ENCODE measurements at places on chromosomes 13 and 19. TPM values are rescaled to one million over a fixed set of nuclear protein-coding genes. Genes with fewer than 3 reads are reported as not detected.

- H3K4me1 ChIP-seq: no peaks in the 10 kb centered on the region
- H3K36me3 ChIP-seq: no peaks in the 10 kb centered on the region
- H3K4me3 ChIP-seq: no peak overlapping the region
- no peak for DNase-seq
- H3K27ac ChIP-seq: no peak overlapping the region
- peaks cover 2% of the 10 kb centered on the region for H3K27me3 ChIP-seq
Measured at GRCh38 chr13:104967836-104968630, 1567.4 kb downstream of the EFNB2 start.

The IL11 gene
- 0.09 TPM for total RNA-seq

GRCh38 chr19:28028881-28029444, 1184.0 kb downstream of the UQCRFS1 start:
- H3K27ac ChIP-seq: no peak overlapping the region
- H3K36me3 ChIP-seq: no peaks in the 10 kb centered on the region
- no peaks in the 10 kb centered on the region for H3K4me1 ChIP-seq
- no peak for DNase-seq

The PLIN4 gene
- not detected for total RNA-seq

DNA sequence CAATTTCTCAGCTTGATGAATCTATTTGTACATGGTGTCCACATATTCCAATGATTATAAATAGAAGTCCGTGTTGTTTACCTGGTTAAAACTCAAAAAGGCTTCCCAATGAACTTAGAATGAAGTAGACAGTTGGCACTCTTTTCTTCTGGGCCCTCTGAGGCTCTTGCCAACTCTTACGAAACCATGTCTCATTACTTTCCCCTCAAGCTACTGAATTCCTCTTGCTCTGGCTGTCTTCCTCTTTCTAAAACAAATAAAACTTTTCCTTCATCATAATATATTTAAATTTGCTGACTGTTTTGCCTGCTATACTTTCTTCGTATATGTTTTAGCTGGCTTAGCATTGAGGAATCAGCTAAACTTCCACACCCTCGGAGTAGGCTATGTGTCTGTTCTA, 139.7 kb downstream of the SLITRK6 start:
- H3K27me3 ChIP-seq: no peaks in the 10 kb centered on the region
- H3K4me3 ChIP-seq: no peak overlapping the region
- no peaks in the 10 kb centered on the region for H3K4me1 ChIP-seq

GRCh38 chr13:40002016-40002415, 346.6 kb downstream of the COG6 start:
- no peaks in the 10 kb centered on the region for H3K27me3 ChIP-seq
- H3K27ac ChIP-seq: no peak overlapping the region
- H3K36me3 ChIP-seq: no peaks in the 10 kb centered on the region
- H3K4me1 ChIP-seq: peaks cover 29% of the 10 kb centered on the region

DNA sequence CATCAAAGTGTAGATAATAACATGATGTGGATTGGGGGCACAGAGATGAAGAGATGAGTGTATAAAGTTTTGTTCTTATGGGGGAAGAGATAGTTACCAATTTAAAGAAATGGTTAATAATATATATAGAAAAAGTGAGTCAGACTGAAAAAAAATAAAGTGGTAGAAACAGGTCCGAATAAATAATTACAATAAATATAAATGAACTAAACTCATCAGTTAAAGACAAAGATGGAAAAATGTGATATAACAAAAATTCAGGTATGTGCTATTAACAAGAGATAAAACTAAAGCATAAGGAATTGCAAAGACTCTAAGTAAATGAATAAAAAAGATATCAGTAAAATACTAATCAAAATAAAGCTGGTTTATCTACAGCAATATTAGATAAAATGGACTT, 61.1 kb upstream of the KPNA3 start:
- H3K27me3 ChIP-seq: no peaks in the 10 kb centered on the region
- H3K4me3 ChIP-seq: no peak overlapping the region
- H3K36me3 ChIP-seq: no peaks in the 10 kb centered on the region
- no peak for DNase-seq
- no peaks in the 10 kb centered on the region for H3K4me1 ChIP-seq

- H3K4me1 ChIP-seq: peaks cover 8% of the 10 kb centered on the region
- H3K27ac ChIP-seq: no peak overlapping the region
- H3K4me3 ChIP-seq: no peak overlapping the region
- no peak for DNase-seq
- H3K36me3 ChIP-seq: peaks cover 2% of the 10 kb centered on the region
Measured at GRCh38 chr19:46080561-46080960, 39.8 kb upstream of the IGFL4 start.

DNA sequence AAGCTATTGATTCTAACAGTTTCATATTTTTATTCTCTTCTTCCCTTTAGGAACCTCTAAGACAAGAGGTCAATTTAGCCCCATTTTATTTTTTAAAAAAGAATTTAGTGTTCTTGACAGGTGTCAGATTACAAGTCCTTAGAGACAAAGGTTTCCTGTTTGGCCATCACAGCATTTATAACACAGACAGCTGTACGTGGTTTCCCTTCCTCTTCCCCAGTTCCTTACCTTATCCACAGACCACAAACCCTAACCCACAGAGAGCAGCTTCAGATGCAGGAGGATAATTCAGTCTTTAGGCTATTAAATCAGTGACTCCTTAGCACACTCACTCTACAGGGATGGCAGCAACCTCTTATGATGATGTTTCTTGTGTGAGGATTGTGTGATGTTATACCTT, 1210.1 kb downstream of the DIAPH3 start:
- H3K27ac ChIP-seq: no peak overlapping the region
- H3K4me3 ChIP-seq: no peak overlapping the region
- H3K36me3 ChIP-seq: no peaks in the 10 kb centered on the region
- DNase-seq: no peak

DNA sequence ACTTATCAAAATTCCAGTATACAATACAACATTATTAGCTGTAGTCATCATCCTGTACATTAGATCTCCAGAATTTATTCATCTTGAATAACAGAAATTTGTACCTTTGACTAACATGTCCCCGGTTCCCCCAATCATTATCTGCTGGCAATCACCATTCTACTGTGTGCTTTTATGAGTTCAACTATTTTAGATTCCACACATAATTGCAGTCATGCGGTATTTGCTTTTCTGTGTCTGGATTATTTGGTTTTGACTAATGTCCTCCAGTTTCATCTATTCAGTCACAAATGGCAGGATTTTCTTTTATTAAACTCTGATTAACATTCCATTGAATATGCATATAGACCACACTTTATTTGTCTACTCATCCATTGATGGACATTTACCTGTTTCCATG, 530.7 kb upstream of the SLITRK1 start:
- no peak overlapping the region for H3K4me3 ChIP-seq
- H3K36me3 ChIP-seq: no peaks in the 10 kb centered on the region
- no peaks in the 10 kb centered on the region for H3K27me3 ChIP-seq
- DNase-seq: no peak

DNA sequence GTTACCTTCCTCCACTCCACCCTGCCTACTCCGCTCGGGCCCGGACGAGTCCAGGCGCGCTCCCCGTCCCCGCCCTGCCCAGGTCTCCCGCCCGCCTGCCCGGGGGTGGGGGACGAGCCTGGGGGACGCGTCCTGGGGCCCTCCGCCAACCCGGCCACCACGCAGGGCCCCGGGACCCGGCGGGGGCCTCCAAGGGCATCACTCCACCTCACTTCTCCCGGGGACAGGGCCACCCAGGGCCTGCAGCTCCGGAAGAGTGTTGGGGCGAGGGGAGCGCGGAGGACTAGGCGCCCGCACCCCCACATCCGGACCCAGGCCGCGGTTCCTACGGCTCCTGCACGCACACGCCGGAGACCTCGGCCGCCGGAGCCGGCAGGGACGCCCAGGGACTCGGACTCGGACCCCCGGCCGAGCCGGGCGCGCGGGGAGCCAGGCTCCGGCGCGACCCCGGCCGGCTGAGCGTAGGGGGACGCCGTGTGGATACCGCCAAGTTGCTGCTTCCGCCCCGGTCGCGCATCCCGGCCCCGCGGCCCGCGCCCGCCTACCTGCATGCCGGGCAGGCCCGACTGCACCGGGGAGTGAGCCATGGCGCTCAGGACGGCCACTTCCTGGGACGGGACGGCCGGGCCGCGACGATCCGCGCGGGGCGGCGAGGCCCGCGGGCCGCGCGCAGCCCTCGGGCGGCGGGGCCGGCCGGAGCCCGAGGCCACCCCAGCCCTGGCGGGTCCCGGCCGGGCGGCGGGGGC, 534 bp downstream of the STK24 start:
- no peaks in the 10 kb centered on the region for H3K27me3 ChIP-seq
- peaks cover 26% of the 10 kb centered on the region for H3K36me3 ChIP-seq
- H3K4me1 ChIP-seq: peaks cover 40% of the 10 kb centered on the region
- peak overlapping the region; percentile 73 for H3K27ac ChIP-seq
- DNase-seq: peak; percentile 65

GRCh38 chr19:14135985-14136508, 342 bp downstream of the ASF1B start:
- H3K36me3 ChIP-seq: peaks cover 27% of the 10 kb centered on the region
- DNase-seq: no peak
- peak overlapping the region; percentile 88 for H3K4me3 ChIP-seq
- peaks cover 40% of the 10 kb centered on the region for H3K4me1 ChIP-seq

GRCh38 chr19:28605501-28606268, 607.3 kb downstream of the UQCRFS1 start:
- H3K27me3 ChIP-seq: no peaks in the 10 kb centered on the region
- no peaks in the 10 kb centered on the region for H3K4me1 ChIP-seq
- H3K4me3 ChIP-seq: no peak overlapping the region
- H3K36me3 ChIP-seq: no peaks in the 10 kb centered on the region

GRCh38 chr13:88376760-88377388, 705.7 kb downstream of the SLITRK5 start:
- H3K27ac ChIP-seq: no peak overlapping the region
- H3K4me3 ChIP-seq: no peak overlapping the region
- H3K27me3 ChIP-seq: no peaks in the 10 kb centered on the region
- DNase-seq: no peak
- H3K4me1 ChIP-seq: no peaks in the 10 kb centered on the region

- no peak overlapping the region for H3K27ac ChIP-seq
- no peak overlapping the region for H3K4me3 ChIP-seq
- H3K27me3 ChIP-seq: peaks cover 23% of the 10 kb centered on the region
- H3K4me1 ChIP-seq: peaks cover 11% of the 10 kb centered on the region
- H3K36me3 ChIP-seq: no peaks in the 10 kb centered on the region
Measured at GRCh38 chr19:14772467-14772866, 5.9 kb downstream of the ADGRE2 start.

DNA sequence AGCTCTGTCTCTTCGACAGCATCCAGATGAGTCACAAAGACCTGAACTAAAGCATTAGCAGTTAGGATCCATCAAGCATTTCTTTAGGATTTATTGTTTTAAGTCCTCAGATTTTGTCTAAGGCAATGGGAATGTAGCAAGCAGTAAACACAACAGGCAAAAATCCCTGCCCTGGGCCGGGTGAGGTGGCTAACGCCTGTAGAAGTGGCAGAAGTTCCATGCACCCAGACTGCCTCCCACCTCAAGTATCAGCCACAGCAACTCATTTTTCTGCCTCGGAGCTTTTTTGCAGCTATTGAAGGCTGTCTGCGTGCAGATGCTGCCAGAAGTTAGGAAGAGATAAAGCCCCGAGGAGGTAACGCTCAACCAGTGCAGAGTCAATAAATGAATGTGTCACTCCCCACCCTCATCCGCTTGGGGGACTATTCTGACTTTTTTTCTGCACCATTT, 47.1 kb upstream of the MRI1 start:
- H3K27ac ChIP-seq: no peak overlapping the region
- no peak for DNase-seq
- H3K4me1 ChIP-seq: no peaks in the 10 kb centered on the region
- no peak overlapping the region for H3K4me3 ChIP-seq
- H3K36me3 ChIP-seq: no peaks in the 10 kb centered on the region

- no peaks in the 10 kb centered on the region for H3K27me3 ChIP-seq
- H3K36me3 ChIP-seq: peaks cover 41% of the 10 kb centered on the region
- H3K27ac ChIP-seq: no peak overlapping the region
Measured at GRCh38 chr19:4715529-4716221, 8.0 kb downstream of the DPP9 start.

The C19orf67 gene
- 0.21 TPM for total RNA-seq

The CLEC17A gene
- 2.4 TPM for total RNA-seq

The TPTE2 gene
- 0.25 TPM for total RNA-seq

GRCh38 chr13:47661076-47661475, 340.0 kb downstream of the SUCLA2 start:
- no peaks in the 10 kb centered on the region for H3K4me1 ChIP-seq
- peaks cover 18% of the 10 kb centered on the region for H3K27me3 ChIP-seq
- no peak for DNase-seq
- H3K27ac ChIP-seq: no peak overlapping the region
- H3K36me3 ChIP-seq: no peaks in the 10 kb centered on the region

The ETV2 gene
- total RNA-seq: 0.37 TPM

DNA sequence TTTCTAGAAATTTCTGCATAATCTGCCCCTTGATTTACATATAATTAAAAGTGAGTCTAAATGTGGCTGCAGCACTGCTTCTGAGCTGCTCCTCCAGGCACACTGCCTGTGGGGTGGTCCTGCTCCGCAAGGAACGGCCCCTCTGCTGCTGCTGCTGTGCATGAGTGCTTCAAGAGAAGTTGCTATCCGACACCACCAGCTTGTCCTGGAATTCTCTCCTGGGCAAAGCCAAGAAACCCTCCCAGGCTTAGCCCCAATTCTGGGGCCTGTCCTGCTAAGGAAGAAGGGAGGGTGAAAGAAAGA, 7.5 kb upstream of the PDCD5 start:
- DNase-seq: no peak
- H3K4me3 ChIP-seq: no peak overlapping the region
- peaks cover 10% of the 10 kb centered on the region for H3K4me1 ChIP-seq
- no peaks in the 10 kb centered on the region for H3K36me3 ChIP-seq

- H3K27ac ChIP-seq: peak overlapping the region; percentile 86
- no peaks in the 10 kb centered on the region for H3K27me3 ChIP-seq
- no peaks in the 10 kb centered on the region for H3K36me3 ChIP-seq
- DNase-seq: peak; percentile 66
- H3K4me3 ChIP-seq: peak overlapping the region; percentile 86
Measured at GRCh38 chr19:4456843-4457653, 546 bp downstream of the UBXN6 start.

The KLK8 gene
- total RNA-seq: not detected

DNA sequence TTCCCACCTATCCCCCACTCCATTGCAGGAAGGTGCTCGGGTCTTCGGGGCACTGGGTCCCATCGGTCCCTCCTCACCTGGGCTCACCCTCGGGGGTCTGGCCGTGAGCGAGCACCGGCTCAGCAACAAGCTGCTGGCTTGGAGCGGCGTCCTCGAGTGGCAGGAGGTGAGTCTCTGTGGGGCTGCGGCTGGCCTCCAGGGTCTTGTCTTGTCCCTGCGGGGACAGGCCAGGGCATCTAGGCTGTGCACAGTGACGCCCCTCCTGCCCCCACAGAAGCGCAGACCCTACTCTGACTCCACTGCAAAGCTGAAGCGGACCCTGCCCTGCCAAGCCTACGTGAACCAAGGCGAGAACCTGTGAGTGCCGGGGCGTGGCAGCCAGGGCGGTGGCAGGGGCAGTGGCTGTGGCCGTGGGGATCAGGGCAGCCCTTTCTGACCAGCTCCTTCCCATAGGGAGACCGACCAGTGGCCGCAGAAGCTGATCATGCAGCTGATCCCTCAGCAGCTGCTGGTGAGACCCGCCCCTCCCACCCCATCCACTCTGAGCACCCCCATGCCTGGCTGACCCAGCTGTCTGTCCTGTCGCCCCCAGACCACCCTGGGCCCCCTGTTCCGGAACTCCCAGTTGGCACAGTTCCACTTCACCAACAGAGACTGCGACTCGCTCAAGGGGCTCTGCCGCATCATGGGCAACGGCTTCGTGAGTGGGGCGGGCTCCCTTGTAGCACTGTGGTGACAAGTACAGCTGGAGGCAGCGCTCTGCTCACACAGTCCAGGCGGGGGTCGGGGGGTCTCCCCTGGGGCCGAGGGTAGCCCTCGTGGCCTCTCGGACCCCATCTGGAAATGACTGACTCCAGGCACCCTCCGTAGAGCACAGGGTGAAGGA, 3.7 kb downstream of the PTOV1 start:
- H3K36me3 ChIP-seq: peaks cover 26% of the 10 kb centered on the region
- no peak overlapping the region for H3K27ac ChIP-seq
